Muscle of back (tissue), 13 donors: ENCODE measurements at places on chromosomes 6 and 20. TPM values are rescaled to one million over a fixed set of nuclear protein-coding genes. Genes with fewer than 3 reads are reported as not detected.
A peak's percentile ranks its signal among the peaks of the same experiment; 100 is the strongest.

DNA sequence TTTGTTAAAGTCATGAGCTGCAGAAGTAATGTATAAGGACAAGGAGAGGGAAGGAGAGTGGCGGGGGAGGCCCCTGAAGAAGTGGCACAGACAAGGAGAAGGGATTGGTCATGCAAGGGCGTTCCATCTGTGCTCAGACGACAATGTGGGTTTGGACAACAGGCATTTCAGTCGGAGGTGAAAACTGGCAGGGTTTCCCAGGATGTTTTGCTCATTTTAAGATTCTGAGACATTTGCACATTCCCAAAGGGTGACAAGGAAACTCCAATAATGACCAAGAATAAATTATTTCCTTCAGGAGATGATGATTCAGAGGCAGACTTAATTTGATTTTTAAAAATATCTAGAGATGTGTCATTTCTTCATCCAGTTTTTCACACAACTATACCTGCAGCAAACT is 181.8 kb downstream of the HIVEP2 start:
- DNase-seq = peak; percentile 65

- DNase-seq = no peak
Observed at GRCh38 chr6:39411465-39411864, 89.0 kb upstream of the KCNK16 start.

DNA sequence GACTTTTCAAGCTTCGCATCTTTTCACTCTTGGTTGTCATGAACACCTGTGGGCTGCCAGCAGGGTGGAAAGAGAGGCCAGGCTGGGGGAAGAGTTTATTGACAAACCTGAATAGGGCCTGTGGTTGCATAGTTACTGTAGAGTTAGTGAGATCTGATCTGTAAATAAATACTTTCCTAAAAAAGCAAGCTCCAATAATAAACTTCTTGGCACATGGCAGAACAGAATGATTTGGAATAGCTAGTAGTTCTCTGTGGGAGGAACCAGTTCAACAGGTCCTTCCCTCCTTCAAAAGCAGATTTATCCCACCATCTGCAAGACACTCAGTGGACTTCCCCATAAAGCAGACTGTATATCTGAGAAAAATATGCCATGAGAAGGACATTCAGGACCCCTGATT is 445.0 kb downstream of the HACE1 start:
- no peak for DNase-seq

CCM2L gene
- 4.3 TPM for polyA plus RNA-seq

ULBP2 gene
- polyA plus RNA-seq = 0.12 TPM

ZDHHC14 gene
- polyA plus RNA-seq = 8.5 TPM
